ENCODE measurements at places on chromosomes 2 and 18.

- no peak for DNase-seq
Measured at GRCh38 chr2:96987301-96987909, 1.0 kb upstream of the FAM178B start.

DNA sequence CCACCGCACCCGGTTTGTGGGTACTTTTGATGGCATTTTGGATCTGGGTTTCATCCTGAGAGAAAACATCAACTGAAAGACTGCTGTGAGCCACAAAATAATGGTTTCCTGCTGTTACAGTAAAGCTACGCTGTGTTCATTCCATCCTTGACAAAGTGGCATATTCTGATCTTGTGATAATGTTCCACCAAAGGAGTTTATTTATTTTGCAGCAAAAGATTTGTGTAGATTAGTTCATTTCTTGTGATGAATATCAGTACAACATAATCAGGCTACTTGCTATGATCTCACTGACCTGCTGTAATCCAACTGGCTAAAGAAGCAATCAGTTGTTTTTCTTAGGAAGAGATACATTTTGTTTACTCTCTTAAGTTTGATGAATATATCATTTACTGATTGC lies 45.0 kb downstream of the EEF1B2 start:
- no peak for DNase-seq

DNA sequence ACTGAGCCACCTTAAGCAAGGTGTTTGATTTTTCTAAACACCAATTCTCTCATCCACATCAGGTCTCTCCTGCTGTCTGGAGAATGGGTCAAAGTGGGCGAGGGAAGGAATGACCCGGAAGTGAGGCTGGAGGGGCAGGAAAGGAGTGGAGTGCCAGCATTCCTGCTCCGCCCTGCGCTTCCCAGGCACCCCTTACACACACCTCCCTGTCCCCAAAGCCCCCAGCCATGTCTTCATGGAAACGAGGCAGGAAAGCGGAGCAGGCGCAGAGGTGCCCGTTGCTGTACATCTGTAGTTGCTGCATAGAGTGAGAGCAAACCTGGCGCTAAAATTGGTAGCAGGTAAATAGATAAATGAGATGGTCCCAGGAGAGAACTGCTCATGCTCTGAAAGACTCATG lies 27.2 kb upstream of the NT5DC4 start:
- peak; percentile 39 for DNase-seq

DNA sequence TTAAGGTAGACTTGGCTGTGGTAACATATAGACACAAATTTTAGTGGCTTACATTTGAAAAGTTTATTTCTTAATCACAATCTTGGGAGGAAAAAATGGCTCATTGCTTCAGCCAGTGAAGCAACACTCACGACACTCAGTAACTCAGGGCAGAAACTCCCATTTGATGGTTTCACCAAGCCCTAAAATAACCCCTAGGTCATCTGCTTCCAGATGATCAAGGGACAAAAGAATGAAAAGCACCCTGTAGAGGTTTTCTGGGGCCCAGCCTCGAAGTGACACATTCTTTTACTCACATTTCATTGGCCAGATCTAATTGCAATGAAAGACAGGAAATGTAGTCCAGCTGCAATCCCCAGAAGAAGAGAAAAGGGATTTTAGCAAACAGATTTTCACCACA lies 275.9 kb downstream of the TMX3 start:
- no peak for DNase-seq

- no peak for DNase-seq
Measured at GRCh38 chr2:203989521-203989920, 53.0 kb downstream of the ICOS start.

DNA sequence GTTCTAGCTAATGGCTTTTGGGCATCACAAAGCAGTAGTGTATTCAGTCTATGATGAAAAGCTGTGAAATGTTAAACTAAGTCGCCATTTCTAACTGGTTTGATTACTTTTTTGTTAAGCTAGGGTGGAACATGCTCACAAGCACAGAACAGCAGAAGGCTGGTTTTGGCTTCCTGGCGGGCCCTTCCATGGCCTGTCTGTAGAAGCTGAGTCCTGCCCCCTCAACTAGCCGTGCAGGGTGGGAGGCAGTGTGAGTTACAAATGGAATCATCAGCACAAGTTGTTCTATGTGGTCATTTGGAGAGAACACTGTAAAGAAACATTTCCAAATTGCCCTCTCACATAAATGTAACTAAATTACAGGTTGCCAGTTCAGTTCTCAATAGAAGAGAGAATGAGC lies 290.8 kb downstream of the ALPK2 start:
- no peak for DNase-seq

DNA sequence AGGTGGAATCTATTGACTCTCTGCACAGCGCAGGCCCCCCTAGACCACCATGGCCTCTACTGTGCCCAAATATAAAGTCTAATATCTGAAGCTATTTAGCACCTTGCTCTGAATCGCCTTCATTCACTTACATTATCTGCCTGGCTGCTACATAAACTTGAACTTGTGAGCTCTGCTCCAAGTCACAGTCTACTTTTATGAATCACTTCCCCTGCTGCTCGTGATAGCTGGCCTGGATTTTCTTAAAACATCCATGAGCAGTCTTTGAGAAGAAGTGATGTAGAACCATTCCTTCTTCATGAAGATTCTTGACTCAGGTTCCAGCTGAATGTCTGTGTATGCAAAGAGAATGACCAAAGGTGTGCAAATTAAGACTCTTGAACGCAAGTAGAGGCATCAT lies 359.5 kb downstream of the RND3 start:
- DNase-seq, result no peak

GRCh38 chr2:187684174-187684573 lies 129.9 kb upstream of the TFPI start:
- no peak for DNase-seq

DNA sequence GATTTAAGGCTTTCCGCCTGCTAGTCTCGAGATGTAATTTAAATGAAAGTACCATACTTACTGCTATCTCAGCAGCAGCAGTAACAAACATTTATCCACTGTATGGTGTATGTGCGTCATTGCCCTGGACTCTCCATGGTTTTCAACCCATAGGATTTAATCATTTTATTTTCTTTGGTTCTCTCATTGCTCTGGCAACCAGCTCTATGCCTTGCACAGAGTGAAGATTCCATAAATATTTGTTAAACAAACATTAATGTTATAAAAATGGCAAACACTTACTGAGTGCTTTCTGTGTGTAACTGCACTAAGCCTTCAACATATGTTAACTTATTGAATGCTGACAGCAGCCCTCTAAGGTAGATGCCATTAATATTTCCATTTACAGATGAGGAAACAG lies 1.3 kb upstream of the LMAN1 start:
- DNase-seq, result no peak

DNA sequence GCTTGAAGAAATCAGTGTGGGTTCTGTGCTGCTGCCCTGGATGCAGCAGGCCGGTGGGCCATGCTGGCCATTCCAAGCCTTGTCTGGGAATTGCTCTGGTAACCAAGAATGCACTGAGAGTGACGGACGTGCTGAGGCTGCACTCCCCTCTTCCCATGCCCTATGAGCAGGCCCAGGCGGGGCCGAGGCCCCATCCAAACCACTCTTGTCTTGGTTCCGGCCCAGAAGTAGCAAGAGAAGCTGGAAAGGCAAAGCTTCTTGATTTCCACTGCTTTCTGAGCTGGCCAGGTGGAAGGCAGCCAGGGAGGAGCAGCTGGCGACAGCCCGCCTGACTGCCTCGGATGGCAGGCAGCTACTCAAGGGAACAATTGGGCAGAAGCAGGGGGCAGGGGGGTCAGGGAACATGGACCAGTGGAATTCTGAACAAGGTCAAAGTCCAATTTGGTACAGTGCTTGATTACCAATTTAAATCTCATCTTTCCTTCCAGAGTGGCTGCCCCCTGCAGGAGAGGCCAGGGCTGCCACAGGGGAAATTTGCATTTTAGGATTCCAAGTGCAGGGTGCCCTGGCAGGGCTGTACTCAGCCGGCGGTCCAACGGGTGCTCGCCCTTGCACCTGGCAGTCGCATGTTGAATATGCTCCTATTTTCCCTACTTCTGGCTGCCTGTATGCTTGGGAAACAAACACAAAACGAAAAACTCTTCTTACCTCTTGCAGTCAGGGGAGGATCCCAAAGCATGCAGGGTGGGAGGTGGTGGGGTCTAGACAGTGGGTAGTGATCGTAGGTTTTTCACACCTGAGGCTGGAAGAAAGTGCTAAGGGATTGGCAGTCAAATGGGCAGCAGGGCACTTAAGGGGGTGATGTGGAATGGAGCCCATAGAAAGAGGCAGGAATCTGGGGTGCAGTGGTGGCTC lies 67.3 kb downstream of the LIPG start:
- no peak for DNase-seq

- DNase-seq, result peak; percentile 96
Measured at GRCh38 chr2:238143239-238143951, 4.9 kb downstream of the KLHL30 start.

DNA sequence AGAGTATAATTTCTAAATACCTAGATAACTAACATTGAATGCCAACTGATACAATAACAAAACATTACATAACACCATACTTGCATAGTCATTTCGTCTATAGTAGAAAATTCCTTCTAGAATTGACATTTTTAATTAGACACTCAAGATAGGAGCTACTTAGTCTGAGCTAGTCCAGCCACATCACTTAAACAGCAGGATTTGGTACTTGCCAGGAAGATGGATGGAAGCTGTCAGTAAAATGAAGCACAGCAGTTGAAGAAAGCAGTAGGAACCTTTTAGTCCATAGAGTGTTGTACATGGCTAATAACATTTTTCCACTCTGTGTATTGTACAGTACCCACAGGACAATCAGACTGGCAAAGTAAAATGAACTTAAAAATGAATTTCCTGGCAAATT lies 372.0 kb downstream of the GALNT13 start:
- no peak for DNase-seq

- DNase-seq, result no peak
Measured at GRCh38 chr2:196324211-196324610, 152.8 kb upstream of the STK17B start.

- DNase-seq, result no peak
Measured at GRCh38 chr2:126894082-126894481, 4.6 kb upstream of the TEX51 start.

DNA sequence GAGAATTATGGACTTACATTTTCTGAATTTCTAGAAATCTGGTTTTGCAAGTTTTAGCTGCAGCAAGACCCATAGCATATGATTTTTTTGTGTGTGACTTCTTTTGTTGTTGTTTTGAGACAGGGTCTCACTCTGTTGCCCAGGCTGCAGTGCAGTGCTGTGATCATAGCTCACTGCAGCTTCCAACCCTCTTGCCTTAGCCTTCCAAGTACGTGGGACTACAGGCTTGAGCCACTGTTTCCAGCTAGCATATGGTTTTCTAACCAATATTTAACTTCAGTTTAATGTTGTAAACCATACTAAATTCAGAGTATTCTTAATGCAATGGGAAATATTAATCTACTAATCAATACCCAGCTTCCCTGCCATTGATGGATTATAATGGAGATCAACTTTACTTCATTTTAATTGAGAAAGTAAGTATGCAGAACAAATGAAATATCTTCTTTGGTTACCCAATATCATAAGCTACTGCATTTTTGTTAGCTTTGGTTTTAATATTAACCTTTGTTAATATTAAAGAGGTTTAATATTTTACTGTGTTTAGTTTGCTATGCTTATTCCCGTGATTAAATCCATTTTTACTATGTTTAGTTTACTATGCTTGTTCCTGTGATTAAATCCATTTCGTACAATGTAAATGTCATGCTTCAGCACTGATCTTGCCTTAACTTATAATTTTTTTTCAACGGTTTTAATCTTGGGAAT lies 273.4 kb upstream of the TMEFF2 start:
- no peak for DNase-seq

DNA sequence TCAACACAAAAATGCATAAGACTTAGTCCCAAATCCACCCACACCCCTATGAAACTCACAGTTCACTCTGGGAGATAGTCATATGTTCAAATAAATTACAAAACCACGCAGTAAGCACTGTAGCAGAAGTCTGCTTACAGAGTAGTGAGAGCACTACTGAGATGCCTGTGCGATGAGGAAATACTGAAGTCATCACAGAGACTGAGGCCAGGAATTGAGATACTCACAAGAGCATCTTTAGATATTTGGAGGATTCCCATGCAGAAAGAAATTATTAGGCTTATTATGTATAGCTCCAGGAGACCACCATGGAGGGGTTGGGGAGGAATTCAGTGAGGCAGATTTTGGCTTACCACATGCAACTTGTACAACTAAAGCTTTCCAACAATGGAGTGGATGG lies 82.3 kb downstream of the ANTXR1 start:
- no peak for DNase-seq

- DNase-seq, result no peak
Measured at GRCh38 chr2:226495466-226496272, 304.0 kb downstream of the IRS1 start.

DNA sequence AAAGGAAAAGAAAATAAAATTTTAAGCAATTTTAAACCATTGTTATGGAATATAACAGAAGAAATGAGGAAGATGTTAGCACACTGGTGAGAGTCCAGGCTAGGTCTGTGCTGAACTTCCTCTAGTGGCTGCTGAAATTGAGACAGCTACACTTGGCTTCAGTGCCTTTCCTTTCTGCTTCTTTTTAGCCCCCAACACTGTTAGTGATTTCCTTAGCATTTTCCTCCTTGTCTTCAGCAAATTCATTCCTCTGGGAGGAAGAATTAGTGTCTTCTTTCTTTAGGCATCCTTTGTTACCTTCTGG lies 47.6 kb downstream of the ITGAV start:
- no peak for DNase-seq

DNA sequence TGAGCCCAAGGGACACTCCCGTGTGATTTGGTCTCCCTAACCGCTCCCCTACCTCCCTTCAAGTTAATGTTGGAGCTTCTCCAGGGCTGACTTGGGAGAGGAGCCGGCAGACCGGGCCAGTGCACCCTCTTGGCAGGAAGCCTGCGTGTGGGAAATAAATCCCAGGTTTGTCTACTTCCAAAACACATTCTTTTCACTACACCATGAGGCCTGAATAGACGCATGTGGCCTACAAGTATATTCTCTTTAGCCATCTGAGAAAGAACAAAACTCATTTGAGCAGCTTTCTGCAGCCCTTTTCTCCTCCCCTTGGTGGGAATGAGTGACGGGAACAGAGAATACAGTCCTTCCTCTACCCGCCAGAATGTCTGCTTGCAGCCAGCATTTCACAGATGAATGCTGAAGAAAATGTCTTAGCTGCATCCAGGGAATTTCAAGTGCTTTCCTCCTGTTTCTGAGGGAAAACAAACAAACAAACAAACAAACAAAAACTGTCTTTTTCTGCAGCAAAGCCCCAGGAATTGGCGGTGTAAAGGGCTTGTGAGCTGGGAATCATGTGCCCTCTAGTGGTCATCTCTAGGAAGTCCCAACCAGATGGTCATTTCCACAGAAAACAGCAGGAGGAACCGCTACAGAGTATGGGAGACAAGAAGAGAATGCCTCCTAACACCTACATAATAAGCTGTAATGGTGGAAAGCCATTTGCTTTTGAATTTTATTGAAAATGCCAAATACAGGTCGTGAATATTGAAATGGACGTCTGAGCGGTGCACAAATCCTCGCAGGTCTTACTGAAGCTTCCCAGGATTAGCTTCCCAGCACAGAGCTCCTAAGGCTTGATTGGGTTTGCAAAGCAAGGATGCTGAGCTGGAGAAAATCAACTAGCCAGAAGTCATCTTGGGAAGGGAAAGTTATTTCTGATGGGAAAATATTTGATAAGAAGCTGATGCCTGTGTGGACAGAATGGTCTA lies 41.2 kb upstream of the DAPL1 start:
- DNase-seq, result peak; percentile 51

GRCh38 chr2:236969767-236970655 lies 115.7 kb upstream of the COPS8 start:
- DNase-seq, result no peak

All from SJSA1 (cell line).